ENCODE measurements at places on chromosomes 12 and 14.

DNA sequence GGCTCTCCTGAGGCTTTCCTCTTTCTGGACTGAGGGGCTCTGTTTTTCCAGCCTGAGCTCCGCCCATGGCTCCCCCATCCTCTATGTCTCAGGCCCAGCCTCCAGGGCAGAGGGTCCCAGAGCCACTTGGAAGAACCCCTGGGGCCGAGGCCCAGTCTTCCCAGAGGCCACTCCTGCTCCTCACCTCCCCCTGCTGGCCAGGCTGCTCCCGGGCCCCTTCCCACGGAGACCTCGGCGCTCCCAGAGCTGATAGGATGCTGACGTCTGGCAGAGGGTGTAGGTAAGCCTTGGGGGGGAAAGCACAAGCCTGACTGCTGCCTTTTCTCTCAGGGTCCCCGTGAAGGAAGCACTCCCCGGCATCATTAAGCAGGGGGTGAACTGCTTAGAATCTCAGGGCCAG, 51.4 kb downstream of the ERH start:
- DNase-seq, result no peak

DNA sequence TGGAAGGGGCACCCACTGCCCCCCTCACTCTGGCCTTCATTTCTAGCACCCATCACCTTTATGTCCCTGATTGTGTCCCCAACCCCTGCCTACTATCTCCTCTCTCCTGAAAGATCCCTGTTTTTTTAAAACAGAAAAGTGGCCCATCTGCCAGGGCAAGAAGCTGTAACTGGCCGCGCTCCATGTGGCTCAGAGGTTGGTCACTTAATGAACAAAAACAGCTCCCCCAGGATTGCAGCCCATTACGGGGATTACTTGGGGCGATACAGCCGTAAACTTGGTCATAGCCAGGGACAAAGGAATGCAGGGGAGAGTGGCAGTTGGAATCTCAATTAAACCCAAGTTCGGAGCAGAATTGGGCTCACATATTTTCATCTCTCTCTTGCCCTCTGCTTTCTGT, 34.8 kb upstream of the VSX2 start:
- no peak for DNase-seq

DNA sequence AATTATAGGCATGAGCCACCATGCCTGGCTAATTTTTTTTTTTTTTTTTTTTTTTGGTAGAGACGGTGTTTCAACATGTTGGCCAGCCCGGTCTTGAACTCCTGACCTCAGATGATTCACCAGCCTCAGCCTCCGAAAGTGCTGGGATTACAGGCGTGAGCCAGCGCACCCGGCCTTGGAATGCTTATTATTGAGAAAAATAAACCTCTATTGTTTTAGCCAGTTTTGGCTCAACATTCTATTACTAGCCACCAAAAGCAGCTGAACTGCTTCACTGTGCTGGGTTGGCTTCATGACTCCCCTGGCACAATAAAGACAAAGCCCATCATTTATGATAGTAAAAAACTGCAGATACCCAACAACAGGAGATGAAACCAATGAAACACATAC, 93.5 kb upstream of the CEP83 start:
- no peak for DNase-seq

DNA sequence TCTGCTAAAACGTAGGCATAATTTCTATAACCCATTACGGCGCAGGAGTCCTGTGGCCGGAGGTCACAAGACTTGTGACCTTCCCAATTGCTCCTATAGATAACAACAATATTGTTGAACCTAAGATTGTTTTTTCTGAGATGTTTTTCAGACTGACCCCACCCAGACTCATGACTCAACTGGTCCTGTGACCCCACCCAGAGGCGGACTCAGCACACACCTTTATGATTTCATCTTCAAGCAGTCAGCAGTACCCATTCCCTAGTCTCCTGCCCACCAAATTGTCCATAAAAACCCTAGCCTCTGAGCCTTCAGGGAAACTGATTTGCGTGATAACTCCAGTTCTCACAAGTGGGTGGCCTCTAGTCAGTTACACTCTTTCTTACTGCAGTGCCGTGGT, 5.9 kb upstream of the PPP4R3A start:
- DNase-seq, result no peak

- DNase-seq, result no peak
Measured at GRCh38 chr12:49546481-49546880, 7.7 kb downstream of the KCNH3 start.

- no peak for DNase-seq
Measured at GRCh38 chr12:31234053-31234840, 91.7 kb downstream of the SINHCAF start.

- DNase-seq, result no peak
Measured at GRCh38 chr12:21992823-21993222, 51.6 kb upstream of the ABCC9 start.

- DNase-seq, result no peak
Measured at GRCh38 chr12:121620333-121620891, 5.9 kb upstream of the ORAI1 start.

DNA sequence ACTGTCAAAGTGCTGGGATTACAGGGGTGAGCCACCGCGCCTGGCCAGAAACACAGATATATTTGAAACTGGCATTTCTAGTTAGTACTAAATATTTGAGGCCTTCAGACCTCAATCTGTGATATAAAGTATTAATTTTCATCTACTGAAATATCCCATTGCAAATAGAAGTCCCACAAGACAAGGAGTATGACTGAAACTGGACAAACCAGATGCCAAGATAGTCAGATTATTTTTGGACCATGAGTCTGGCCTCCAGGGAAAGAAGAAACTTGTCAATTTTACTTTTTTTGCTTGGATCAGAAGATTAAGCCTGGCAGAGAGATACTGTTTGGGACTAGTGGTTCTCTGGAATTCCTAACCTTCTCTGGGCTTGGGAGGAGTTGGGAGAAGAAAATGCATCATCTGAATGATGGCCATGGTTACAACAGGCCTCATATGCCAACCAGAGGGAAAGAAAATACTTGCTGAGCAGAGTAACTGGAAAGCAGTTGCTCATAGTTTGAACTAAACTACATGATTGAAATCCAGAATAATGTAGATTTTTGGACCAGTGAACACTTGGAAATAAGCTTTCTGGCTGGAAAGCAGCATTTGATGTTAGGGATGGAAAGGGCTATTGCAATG, 2.9 kb upstream of the SMOC1 start:
- no peak for DNase-seq

- DNase-seq, result no peak
Measured at GRCh38 chr14:36588788-36589187, 6.4 kb upstream of the NKX2-8 start.

- DNase-seq, result no peak
Measured at GRCh38 chr12:115638733-115639647, 638.5 kb downstream of the MED13L start.

GRCh38 chr14:88256997-88257950, 65.8 kb downstream of the KCNK10 start:
- DNase-seq, result no peak

DNA sequence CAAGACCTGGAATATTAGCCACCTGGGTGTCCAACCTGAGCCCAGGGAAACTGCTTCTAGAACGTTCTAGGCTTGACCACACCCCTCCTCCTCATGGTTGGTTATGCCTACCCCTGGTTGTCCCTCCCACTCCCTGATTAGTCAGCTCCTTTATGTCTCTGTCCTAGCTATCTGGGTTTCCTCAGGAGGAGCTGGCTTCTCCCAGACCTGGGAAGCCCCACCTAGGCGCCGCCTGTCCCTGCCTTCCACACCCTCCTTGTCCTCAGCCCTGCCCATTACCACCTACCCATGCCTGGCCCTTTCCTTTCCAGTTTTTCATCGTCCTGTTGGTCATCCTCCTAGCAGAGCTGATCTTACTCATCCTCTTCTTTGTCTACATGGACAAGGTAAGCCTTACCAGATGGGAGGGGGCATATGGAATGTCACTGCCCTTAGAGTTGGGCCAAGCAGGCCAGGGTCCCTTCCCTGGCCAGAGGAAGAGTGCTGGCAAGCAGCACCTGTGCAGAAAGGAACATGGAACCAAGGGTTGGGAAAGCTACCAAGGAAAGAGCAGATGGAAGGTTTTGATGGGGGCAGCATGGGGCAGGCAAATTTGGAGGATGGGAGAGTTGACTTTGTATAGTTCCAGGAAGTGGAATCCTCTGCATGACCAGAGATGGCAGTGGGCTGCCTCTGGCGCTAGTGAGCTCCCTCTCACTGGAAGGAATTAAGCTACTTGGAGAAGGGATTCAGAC, 201.7 kb downstream of the TSPAN9 start:
- DNase-seq, result no peak

DNA sequence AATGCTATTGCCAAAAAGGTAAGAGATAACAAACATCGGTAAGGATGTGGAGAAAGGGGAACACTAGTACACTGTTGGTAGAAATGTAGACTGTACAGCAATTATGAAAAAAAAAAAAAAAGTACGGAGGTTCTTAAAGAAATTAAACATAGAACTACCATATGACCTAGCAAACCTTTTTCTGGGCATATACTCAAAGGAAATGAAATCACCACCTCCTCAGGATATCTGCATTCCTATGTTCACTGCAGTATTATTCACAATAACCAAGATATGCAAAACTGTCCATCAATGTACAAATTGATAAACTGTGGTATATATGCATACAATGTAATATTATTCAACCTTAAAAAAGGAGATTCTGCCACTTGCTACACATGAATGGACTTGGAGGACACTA, 60.7 kb downstream of the INSM2 start:
- no peak for DNase-seq

GRCh38 chr14:28608851-28609828, 157.4 kb upstream of the FOXG1 start:
- DNase-seq, result no peak

GRCh38 chr12:112792301-112792700, 753 bp downstream of the RPH3A start:
- DNase-seq, result no peak

DNA sequence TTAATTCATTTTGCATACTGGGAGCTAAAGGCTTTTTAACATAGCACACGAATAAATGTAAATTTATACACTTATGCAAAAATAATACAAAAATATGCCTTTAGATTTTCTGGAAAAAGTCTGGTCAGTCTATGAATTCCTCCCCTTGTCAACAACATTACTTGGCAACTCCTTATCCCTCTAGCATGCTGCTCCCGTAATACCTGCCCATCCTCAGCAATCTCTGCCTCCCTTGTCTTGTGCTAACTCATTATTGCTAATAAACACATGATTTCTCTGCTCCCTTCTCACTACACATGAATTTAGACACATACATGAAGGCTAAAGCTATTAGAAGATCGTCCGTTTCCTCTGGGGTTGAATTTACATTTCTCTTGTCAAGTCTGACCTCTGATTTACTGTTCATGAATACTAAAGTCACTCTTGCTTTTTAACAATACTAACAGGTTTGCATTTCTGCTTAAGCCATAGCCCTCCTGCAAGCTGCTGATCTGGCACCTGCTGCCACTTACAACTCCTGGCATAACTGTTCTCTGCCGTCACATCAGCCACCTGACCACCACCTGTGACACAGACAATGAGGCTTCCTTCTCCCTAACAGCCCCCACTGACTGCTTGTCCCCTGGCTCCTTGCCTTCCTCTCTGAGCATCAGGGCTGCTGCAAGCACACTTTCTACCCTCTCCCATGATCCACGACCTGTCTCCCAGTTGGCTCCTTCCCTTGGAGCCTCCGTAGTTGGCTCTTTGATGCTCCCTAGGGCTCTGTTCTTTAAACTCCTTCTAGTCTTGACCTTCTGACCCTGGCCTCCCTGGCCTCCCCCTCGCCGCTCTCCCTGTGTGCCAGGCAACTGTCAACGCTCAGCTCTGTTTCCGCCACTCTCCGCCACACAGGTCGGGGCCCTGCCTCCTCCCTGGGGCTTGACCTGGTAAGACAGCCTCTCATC, 177.6 kb downstream of the CALM1 start:
- DNase-seq, result no peak

GRCh38 chr12:98594050-98594835, 757 bp downstream of the SLC25A3 start:
- no peak for DNase-seq

- no peak for DNase-seq
Measured at GRCh38 chr14:68214431-68214830, 394.9 kb downstream of the RAD51B start.

DNA sequence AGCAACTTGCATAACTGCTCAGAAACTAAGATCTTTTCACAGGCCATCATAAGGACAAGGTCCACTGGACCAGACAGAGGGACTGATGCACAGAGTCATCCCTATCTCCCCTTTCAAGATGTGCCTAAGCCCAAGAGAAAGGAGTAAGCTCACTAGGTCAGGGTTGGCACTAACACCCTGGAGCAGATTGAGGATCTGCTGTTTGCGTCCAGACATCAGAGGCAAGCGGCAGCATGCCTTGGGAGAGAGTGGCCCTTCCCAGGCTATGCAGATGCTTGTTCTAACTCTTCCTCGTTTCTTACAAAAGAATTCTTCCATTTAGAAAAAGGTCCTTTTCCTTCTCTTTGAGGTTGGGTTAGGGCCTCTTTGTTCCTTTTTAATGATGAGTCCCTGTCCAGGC, 187.2 kb downstream of the KCNA5 start:
- DNase-seq, result no peak
